H4 (cell line): ENCODE measurements at places on chromosomes 5 and 9.

GRCh38 chr5:67028371-67028770, 168.2 kb downstream of the CD180 start:
- DNase-seq: no peak

DNA sequence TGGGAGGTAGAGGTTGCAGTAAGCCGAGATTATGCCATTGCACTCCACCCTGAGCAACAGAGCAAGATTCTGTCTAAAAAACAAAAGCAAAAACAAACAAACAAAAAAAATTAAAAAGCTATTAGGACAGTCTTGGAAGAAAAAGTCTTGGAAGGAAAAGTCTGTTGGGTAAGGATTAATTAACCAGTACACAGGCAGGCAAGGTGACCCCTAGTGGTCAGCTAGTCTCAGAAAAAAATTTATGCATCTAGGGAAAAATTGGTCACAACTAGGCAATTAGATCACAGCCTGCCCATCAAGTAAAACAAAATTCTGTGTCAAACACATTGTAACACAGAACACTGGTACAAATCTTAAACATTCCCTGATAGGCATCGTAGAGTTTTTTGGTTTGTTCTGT, 6.7 kb upstream of the ANKRD18B start:
- DNase-seq: peak; percentile 59

GRCh38 chr5:68033961-68034571, 181.5 kb upstream of the PIK3R1 start:
- DNase-seq: no peak

DNA sequence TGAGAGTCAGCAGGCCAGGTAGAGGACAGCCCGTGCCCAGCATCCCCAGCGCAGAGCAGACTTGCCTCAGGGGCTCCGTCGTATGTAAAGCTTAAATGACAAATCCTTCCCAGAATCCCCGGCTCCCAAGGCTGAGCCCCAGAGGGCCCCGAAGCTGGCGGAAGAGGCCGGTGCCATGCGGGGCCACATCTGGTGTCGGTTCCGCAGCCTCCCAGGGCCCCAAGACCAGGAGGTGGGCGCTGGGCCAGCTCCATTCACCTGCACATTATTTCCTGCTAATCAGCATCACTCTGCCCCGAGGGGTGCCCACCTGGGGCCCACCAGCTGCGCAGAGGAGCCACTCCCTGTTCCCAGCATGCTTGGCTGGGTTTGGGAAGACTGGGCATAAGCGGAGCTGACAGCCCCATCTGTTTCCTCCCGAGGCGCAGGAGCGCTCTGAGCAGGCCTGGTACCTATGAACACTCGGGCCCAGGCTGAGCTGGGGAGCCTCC, 124.0 kb upstream of the PPP1R26 start:
- DNase-seq: no peak

GRCh38 chr5:18798058-18798457, 1163.8 kb downstream of the TAF11L14 start:
- no peak for DNase-seq

GRCh38 chr5:87210076-87210475, 57.6 kb upstream of the RASA1 start:
- no peak for DNase-seq

GRCh38 chr9:83199240-83199639, 136.3 kb upstream of the RASEF start:
- peak; percentile 44 for DNase-seq

- no peak for DNase-seq
These were observed 33.0 kb downstream of the GADD45G start for GRCh38 chr9:89637787-89638186.

DNA sequence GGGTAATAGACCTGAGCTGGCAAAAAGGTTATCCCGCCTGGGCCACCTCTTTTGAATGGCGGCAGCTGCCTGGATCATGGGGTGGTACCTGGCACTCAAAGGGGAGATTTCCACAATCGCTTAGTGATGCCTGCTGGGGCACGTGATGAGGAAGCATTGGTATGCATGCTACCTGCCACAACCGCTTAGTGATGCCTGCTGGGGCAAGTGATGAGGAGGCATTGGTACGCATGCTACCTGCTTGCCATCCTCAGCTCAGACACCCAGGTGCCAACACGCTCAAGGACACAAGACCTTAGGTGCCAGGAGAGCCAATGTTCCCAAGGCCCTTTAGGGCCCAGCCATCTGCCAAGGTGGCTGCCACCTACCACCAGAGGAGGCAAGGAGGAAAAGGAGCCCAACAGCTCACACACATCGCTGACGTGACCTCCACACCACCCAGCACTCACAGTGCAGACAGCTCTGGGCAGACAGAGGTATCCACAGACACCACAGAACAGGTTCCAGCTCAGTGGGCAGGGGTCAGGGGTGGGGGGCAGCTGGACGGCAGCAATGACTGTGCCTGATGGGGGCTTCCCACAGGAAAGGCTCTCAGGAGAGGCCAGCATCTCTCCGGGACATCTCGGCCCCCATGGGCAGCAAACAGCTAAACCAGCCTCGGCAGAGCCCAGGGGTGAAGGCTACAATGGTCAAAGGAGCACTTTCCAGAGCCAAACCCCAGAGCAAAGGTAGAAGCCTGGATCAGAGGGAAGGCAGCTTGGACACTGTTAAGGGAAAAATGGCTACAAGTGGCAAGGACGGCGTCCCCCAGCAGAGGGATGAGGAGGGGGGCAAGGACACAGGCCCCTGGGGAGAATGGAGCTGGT, 43.0 kb upstream of the SARDH start:
- DNase-seq: no peak

GRCh38 chr9:80968611-80969010, 720.7 kb downstream of the TLE1 start:
- peak; percentile 21 for DNase-seq

DNA sequence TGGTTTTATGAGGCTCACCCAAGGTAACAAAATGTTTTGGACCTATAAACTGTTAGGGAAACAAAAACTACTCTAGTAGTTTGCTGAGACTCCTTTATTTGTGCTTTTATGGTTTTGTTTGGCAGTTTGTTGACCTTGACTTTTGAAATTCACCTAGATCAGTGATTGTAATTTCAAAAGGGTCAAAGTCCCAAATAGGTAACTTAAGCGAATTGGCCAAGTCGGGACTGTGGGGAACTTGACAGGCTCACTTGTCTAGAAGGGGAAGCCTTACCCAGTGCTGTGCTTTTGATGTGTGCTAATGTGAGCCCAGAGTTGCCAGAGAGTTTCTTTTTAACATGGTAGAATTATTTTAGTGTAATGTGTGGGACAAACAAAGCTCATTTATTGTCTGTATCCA, 87.2 kb upstream of the SGCD start:
- no peak for DNase-seq

DNA sequence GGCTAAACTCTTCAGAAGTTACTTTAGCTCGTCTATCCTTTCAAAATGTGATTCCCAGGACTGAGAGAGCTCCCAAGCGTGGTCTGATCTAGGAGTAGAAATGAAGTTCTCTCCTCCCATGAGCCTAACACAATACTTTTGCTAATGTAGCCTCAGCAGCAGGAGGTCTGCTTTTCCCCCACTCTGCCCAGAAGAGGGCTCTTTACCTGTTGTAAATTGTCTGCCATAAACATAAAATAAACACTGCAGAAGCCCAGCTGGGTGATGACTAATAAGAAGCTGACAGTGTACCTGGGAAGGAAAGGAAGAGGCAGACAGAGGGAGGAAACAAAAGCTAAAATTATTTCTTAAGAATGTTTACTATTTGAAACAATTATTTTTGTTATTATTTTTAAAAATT, 15.4 kb downstream of the SLC36A3 start:
- no peak for DNase-seq

DNA sequence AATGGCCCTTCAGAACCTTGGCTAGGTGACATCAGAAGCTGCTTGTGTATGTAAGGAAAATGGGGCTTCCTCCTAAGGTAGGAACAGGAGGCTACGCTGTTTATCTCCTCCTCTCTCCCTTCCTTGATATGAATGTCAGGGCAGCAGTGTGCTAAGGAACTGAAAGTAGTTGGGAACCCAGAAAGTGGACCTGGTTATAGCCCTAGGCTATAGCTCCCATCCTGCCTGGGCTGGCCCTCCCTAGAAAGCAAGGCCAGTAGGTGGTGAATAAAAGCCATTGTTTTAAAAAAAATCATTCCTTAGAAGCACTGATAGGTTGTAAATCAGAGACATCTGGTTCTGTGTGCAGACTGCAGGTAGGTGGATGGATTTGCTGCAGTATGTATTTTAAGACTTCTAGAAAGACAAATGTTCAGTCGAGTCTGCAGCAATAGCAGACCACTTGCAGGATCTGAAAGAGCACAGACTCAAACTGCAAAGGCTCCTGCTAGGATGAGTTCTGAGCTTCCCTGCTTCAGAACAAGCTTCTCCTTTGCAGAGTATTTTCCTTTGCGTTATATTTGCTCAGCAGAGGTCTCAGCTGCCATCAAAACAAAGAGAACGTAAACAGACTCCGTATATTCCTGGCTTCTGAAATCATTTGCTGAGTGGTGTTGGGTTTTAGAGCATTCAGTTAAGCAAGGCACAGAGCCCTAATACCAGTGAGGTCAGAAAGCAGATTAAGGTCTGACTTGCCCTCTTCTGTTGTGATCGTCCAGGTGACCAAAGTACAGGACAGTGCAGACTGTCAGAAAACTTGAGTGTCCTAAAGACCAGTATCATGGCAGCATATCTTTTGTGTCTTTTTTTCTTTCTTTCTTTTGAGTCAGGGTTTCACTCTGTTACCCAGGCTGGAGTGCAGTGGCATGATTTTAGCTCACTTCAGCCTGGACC, 20.1 kb upstream of the CFAP157 start:
- no peak for DNase-seq

GRCh38 chr9:93009337-93010015, 49.0 kb upstream of the SUSD3 start:
- no peak for DNase-seq

- DNase-seq: no peak
These were observed 171.1 kb downstream of the TARS1 start for GRCh38 chr5:33611877-33612276.

DNA sequence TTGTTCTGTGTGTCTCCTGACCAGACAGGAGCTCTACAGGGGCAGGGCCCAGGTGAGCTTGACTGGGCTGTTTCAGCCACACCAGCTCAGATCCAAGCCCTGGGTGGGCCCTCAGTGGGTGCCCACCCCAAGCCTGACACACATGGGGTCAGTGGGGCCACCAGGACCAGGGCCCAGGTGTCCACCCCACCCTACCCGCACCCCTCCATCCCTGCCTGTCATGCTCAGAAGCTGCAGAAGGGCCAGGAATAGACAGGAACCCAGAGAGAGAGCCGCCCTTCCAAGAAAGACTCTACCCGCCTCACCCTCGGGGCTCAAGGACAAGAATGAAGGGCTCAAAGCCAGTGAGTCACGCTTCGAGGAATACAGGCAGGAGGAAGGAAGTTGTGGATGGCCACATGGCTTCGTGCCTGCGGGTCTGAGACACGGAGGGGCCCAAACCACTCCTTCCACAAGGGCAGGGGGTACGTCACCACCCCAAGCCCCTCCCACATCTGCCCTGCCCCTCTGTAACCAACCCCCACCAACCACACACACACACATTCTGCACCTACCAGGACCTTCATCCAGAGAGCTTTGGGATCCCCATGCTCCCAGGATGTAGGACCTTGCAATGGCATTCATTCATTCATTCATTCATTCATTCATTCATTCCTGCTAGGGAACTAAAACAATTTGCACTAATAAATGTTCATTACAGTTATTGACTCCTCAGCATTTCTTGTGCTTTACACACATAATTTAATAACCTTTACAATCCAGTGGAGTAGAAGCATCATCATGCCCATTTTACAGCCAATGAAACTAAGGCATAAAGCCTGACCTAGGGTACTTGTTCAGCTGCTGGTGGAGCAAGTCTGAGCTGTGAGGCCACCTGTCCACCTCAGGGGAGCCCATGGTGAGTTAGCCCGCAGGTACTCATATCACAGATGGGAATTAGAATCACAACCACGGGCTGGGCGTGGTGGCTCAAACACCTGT, 55.9 kb upstream of the STXBP1 start:
- DNase-seq: peak; percentile 97

- no peak for DNase-seq
These were observed 10.5 kb downstream of the FBXO4 start for GRCh38 chr5:41935544-41935943.

- DNase-seq: no peak
These were observed 15.0 kb downstream of the ACSL6 start for GRCh38 chr5:131996210-131997025.

DNA sequence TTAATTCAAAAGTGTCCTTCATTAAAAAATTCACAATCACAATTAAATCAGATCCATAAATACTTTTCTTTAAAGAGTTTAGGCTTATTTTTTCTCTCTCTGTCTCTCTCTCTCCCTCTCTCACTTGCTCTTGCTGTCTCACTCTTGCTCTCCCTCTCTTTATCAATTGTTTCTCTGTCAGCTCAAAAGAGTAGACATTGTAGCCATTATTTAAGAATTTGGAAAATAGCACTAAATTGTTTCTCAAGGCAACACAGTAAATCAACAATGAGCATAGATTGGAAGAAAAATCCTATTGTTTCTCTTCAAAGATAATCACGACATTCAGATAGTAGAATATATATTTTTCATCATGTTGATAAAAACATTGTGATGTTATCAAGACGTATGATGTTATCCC, 1114.0 kb downstream of the PTPRD start:
- no peak for DNase-seq

- no peak for DNase-seq
These were observed 26.4 kb upstream of the NSMF start for GRCh38 chr9:137485343-137486140.

DNA sequence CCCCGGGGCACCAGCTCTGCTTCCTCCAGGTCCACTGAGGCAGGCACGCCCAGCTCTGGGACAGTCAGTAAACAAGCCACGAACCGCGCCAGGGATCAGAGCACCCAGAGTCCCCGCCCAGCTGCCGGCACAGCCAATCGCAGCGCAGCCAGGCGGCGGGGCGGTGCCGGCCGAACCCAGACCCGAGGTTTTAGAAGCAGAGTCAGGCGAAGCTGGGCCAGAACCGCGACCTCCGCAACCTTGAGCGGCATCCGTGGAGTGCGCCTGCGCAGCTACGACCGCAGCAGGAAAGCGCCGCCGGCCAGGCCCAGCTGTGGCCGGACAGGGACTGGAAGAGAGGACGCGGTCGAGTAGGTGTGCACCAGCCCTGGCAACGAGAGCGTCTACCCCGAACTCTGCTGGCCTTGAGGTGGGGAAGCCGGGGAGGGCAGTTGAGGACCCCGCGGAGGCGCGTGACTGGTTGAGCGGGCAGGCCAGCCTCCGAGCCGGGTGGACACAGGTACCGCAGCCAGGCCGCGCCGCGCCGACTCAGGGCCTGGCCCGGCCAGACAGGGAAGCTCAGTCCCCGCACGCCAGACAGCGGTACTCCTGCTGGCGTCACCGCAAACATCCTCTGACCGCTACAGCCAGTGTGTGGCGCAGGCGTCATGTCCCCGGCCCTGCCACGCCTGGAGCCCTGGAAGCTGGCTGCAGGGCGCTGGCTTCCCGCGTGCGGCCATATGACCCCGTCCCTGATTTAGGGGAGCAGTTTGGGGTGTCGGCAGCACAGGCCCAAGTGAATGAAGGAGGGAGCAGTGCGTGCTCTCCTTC, at the start of gene CTSL:
Gene CTSL (plus strand): TSS at position 220 of the 810 bp plus-strand sequence. CDS start 1,485 bp downstream, outside the sequence.
- peak; percentile 60 for DNase-seq
